ENCODE measurements at places on chromosomes 1 and 21.

- DNase-seq = no peak
Observed at GRCh38 chr1:212759683-212760082, 31.9 kb downstream of the NSL1 start.

- DNase-seq = no peak
Observed at GRCh38 chr21:35396655-35397054, 347.6 kb upstream of the RUNX1 start.

- no peak for DNase-seq
Observed at GRCh38 chr1:207832796-207833195, 78.1 kb downstream of the CD34 start.

- DNase-seq = no peak
Observed at GRCh38 chr1:221470000-221470698, 271.7 kb downstream of the DUSP10 start.

- no peak for DNase-seq
Observed at GRCh38 chr1:64675718-64676345, 69.0 kb upstream of the RAVER2 start.

GRCh38 chr21:28253961-28254360 is 738.7 kb downstream of the LTN1 start:
- no peak for DNase-seq

- no peak for DNase-seq
Observed at GRCh38 chr1:17485281-17485680, 45.8 kb upstream of the RCC2 start.

DNA sequence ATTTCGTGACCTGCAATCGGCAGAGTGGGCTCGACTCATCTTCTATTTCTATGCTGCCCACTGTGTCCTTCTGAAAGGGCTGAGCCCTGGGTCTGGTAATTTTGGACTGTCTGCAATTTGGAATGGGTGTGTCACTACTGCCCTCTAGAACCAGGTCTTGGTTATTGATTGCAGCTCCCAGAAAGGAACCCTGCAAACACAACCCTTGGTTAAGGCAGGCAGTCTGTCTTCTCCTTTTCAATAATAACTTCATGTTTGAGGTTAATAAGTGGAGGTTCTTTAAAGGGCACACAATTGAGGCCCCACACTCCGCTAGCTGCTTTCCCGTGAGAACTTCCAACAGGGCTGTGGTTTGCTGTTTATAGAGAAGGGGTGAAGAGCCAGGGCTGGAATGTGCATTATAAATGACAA is 79.9 kb upstream of the LYST start:
- no peak for DNase-seq

DNA sequence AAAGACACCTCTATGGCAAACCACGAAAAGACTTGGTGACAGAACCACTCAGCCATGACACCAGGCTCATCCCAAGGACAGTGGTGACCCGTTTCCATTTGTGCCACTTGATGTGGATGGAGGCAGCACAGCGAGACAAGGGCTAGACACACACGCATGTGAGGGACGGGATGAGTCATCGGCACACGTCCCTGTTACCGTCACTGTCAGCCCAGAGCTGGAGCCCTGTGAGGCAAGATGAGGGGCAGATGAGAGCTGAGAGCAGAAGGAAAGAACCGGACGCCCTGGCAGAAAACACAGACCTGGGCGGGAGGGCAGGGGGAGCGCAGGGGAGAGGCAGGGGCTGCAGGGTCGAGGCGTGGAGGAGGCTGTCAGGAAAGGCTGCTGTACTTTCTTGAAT is 57.8 kb downstream of the SIK1 start:
- DNase-seq = no peak

GRCh38 chr21:15000081-15000480 is 64.7 kb downstream of the NRIP1 start:
- DNase-seq = no peak

DNA sequence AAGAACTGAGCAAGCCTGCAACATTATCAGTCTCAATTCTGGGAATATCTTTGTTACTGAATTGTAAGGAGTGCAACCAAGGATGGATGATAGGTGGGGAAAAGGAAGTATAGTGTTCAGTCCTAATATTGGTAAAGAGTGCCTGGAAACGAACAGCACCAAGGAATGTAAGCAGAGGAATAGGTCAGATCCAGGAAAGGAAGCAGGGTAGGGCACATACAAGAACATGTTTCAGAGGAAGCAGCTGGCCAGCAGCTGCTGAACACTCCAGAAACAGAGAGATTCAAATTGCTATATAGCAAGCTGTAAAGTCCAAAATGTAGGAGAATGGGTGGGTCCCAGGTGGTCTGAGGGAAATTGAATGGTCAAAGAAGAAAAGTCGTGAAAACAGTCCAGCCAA is 37.9 kb downstream of the CRB1 start:
- DNase-seq = no peak

DNA sequence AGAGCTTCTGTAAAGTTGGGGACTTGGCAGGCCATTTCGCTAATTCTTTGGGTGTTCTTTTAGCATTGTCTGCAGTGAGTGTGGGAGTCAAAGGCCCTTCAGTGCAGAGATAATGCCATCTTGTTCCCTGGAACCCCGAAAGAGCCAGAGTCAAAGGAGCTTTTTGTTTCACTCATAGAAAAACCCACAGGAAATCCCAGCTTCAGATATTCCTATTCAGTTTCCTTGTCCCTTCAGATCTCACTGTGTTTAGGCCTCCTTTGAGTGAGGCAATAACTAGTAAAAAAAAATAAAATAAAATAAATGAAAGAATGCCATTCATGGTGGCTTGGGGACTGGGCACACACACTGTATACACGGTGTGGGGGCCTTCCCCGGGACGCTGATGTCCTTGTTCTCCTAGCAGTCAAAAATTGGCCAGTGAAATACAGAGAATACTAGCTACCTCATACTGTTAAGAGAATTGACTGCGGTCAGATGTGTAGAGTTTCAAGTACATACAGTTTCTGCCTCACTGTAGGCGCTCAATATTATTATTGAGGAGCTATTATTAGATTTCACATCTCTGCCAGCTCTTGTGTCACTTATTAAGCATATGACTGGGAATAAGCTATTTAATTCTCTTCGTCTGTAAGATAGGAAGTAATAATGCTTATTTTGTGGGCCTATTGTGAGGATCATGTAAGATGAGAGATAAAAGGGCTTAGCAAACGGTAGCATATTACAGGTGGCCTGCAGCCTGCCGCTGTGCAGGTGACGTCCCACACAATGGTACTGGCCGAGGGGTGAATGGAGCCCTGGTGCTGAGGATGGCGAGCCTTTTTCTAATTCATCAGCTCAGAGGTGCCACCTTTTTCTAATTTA is 16.7 kb downstream of the DISC1 start:
- no peak for DNase-seq

DNA sequence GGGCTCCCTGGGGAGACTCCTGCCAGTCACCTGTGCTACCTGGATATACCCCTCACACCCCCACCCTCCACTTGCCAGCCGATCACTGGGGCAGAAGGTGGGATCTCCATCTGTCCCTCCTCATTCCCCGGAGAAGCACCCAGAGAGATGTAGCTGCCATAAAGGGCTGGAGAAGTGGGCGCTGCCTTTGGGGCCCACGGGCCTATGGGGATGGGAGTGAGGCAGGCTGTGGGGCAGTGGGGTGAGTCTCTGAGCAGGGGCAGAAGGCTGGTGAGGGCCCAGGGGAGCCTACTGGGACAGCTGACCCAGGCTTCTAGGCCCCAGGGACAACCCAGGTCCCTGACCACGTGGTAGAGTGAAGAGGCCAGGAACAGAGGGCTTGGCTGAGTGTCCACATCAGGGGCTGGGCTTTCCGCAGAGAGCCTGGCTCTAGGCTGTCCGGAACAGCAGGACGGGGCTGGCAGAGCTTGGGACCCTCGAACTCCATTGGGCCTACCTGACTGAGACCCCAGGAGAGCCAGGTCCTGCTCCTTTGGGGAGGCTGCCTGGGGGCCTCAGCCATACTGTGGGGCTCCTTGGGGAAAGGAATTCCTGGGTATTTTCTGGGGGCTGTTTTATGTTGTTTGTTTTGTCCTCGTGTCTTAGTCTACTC is 205.9 kb upstream of the VAMP3 start:
- no peak for DNase-seq

DNA sequence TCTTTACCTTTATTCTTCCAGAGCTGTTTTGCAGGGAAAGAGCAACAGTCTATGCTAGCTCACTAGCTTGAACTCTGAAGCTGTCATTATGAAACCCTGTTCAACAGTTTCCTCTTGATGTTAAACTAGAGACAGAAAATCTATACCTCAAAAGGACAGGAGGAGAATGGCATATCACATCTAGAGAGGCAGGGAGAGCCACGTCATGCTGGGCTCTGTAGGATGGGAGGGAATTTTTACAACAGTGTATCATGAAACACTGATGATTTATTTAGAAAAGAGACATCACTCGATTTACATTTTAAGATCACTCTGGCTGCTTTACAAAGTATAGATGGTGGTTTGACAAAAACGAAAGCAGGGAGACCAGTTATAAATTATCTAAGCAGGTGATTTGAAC is 224.9 kb upstream of the COA6 start:
- no peak for DNase-seq

DNA sequence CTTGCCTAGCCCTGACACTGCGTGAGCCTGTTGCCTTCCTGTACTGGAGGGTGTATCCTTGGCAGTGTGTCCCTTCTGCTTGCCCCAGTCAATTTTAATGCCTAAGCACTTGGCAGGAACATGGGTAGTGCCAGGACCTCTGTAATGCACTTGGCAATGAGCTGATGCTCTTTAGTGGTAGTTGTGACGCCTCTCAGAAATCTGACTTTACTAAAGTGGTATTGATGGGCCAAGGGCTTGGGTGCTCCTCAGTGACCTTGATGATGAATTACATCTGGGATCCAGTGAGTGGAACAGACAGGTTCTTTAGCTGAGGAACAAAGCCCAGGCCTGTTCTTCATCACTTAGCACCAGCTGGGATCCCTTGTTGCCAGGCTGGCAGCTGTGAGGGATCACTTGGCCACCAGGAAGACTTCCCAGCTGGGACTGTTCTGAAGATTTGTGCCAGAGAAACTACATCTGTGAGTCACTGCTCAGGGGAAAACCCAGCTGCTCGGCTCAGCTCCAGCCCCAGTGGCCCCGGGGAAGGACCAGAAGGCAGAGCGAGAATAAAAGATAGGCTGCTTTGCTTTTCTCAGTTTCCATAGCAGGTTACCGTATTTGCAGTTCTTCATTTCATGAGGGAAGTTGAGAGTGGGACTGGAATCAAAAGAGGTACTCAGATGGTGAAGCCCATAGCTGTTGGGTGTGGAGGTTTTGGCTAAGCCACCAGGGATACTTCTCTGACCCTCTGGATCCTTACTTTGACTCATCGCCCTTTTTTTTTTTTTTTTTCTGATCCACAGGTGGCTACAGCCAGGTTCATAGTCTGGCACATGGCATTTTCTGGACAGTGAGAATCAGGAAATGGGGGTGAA is 28.5 kb upstream of the KCNA2 start:
- peak; percentile 81 for DNase-seq

DNA sequence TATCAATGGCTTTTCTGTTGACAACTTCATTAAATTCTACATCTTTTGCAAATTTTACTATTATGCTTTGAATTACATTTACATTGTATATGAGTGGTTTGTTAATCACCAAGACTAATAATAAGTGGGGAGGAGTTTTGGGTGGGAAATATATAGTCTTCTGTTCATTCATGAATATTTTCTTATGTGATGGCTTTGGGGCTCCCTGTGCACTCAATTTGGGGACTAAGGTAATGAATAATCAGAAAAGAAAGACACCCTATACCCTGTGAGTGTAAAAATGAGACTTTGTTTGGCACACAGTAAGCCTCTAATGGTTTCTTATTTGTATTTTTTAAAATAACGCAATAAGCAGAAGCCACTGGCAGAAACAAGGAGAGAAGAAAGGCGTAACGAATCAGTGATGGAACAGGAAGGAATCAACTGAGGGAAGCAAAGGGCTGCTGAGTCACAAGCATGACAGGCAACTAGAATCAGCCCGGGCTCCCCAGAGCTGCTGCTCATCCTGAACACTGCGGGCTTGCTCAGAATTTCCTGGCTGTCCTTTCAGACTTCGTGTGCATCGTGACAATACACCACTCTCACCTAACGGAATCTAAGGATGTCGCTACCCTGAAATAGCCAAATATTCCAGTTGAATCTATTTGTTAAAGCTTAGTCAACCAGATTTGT is 20.8 kb upstream of the RGS2 start:
- no peak for DNase-seq

All from activated naive CD8-positive, alpha-beta T cell treated with anti-CD3 and anti-CD28 coated beads for 36 hours (primary cell).